ENCODE measurements at places on chromosomes 4 and X. TPM values are rescaled to one million over a fixed set of nuclear protein-coding genes. Genes with fewer than 3 reads are reported as not detected.

The GAGE13 gene
- not detected for total RNA-seq

The IRS4 gene
- not detected for total RNA-seq

The ATP5ME gene
- 154 TPM for total RNA-seq

The TCEAL3 gene
- 23.6 TPM for total RNA-seq

The JCHAIN gene
- total RNA-seq: 1.2 TPM

The FAAH2 gene
- total RNA-seq: not detected
